ENCODE measurements at places on chromosomes 5 and 9.

DNA sequence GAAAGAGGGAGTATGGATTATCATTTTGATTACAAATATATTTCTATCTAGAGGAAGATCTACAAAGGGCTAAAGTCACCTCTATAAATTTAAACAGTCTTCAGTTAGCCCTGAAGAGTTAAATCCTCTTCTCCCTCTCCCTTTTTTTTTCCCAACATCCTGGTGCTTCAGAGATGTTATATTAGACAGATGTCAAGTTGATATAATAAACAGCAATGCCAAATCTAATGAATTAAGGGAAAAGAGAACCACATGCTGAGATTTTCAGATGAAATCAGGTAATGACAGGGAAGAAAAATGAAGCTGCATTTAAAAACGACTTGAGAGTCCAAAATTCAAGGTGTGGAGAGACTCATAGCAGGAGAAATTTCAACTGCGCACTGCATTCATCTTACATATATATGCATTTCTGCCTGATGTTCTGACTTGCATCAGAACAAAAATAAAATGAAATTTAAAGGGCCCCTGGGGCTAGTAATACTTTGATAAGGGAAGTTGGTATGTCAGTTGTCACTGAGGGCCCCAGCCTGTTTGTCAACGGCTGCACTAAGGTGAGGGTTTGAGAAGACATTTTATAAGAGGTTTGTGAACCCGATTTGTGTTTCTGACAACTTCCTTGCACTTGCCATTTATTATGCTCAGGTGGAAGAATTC is 338.9 kb upstream of the PANK3 start:
- no peak for DNase-seq

- no peak for DNase-seq
Measured at GRCh38 chr5:77850536-77851175, 74.5 kb upstream of the TBCA start.

DNA sequence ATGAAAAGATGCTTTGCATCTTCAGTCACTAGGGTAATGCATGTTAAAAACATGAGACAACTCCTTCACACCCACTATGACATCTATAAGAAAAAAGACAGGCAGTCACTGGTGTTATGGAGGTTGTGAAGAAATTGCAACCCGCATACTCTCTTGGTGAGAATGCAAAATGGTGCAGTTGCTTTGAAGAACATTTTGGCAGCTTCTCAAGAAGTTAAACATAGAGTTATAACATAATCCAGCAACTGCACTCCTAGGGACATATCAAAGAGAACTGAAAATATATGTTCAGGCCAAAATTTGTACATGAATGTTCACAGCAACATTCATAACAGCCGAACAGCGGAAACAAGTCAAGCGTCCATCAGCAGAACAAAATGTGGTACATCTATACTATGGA is 46.3 kb upstream of the TBC1D9B start:
- DNase-seq = no peak

DNA sequence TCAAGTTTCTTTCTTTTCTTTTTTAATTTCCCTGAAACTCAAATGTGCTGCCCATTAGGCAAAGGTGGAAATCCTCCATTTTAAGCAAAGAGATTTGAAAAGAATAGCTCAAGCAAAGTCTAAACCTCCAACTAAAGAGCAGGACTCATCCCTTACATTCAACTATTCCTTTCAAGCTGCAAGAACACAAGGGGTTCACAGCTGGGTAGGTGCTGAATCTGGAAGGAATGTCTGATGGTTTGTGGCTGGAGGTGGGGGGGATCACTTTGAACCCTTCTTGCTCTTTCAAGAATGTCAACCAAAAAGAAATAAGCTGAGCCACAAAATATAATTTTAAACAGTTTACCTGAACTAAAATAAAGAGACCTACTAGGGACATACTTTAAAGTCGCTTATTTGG is 375.7 kb upstream of the CDH10 start:
- DNase-seq = no peak

- DNase-seq = no peak
Measured at GRCh38 chr5:178221282-178221681, 11.3 kb downstream of the PHYKPL start.

GRCh38 chr5:120160124-120160895 is 303.8 kb upstream of the PRR16 start:
- no peak for DNase-seq

GRCh38 chr9:120524038-120524437 is 55.9 kb downstream of the CDK5RAP2 start:
- DNase-seq = no peak

DNA sequence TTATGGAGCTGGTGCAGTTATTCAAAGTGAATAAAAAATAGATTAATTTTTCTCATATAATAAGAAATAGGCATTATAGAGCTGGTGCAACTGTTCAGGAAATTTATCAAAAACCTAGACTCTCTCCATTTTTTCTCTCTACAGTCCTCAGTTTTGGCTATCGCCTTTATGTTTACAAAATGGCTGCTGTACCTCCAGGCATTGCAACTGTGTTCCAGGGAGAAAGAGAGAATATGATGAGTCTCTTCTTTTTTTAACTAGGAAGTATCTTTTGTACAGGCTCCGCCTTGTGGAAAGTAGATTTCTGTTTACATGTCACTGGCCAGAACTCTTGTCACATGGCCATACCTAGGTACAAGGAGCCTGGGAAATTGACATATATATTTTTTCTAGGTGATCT is 3.1 kb upstream of the TGFBR1 start:
- no peak for DNase-seq

DNA sequence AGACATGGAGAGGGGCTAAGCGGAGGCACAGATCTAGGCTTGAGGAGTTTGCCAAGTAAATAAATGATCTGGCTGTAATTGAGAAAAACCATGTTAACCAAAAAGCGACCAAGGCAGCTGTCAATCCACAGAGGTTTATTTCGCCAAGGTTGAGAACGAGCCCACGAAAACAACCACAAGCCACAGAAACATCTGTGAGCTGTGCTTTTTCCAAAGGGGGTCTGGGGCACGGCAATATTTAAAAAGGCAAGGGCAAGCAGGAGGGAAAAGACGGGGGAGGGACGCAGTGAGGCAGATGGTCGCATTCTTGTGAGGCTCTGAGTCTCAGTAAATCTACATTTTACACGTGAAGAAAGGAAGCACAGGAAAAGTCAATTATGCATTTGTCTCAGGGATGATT is 25.4 kb downstream of the CCT5 start:
- no peak for DNase-seq
